H54 (cell line): ENCODE measurements at places on chromosomes 1 and 21.

GRCh38 chr1:115676498-115677181, 34.9 kb downstream of the VANGL1 start:
- DNase-seq, result no peak

DNA sequence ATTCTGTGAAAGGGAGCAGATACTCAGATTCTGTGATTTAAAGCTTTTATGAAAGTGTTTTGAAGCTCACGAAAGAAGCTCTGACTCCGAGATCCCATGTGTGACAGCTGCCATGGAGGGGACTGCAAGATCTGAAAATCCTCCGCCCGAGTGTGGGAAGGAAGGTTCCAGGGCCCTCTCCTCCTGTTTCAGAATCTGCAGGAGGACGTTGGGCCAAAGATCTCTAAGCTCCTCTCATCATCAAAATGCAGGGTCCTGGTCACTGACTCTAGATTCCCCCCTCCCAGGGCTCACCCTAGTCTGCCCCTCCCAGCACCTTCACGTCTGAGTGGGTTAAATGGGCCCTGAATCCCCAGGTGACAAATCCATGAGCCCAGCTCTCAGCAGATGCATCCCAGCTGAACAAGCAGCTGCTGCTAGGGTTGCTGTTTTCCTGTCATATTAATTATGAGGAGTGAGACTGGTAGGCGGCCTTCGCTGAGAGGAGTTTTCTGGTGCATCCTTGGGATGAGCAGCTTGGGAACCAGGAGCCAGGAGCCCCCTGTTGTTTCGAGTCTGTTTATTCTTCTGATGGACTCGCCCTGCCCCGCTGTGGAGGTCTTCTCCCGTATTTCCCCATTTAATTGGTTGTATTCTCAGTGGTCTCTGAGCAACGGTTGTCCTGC, 402.0 kb downstream of the MATN1 start:
- no peak for DNase-seq

DNA sequence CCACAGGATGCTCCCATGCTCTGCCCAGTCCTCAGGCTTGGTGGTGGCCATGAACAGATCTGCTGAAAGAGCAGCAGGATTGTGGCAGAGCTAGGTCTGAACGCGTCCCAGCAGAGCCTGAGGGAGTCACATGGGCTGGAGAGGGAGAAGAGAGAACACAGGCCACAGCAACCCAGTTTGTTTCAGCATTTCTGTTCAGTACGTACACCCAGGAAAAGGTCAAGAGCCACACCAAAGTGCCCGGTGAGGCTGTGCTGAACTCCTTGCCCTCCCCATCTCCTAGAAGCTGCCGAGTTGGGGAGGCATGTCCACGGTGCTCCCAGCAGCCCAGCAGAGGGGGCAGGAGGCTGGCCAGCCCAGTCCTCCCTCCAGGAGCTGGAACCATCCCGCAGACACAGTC, 5.5 kb downstream of the PKP1 start:
- no peak for DNase-seq

DNA sequence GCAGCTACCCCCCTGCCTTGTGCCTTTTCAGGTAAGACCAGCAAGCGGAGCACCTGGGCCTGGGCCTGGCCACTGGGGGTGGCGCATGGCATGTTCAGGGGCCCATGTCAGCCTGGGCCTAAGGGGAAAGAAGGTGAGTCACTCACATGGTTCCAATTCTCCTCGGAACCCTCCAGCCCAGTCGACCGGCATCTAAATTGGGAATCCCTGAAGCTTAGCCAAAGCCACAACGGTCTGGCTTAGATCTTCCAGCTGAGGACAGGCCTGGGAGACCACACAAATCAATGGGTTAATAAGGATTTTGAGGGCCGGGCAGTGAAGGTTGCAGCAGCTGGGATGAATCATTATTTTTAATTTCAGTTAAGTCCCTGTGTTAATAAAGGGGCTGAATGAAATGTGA, 145.1 kb upstream of the SMYD2 start:
- DNase-seq, result no peak

DNA sequence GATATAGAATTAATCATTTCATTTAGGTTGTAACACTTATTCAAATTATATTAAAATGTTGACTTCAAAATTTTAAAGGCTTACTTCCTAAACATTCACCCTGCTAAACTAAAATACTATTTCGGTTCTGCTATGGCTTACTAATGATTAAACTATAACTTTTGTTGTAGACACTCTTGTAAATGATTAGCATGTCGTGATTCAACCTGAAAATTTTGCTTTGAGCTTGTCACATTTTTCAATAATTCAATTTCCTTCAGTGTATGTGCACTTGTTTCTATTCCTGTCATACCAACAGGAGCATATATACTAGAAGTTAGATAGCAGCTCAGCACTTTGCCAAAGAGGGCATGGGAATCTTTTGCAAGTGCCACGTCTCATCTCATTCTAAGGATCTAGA, 1018.8 kb downstream of the AMY1C start:
- no peak for DNase-seq

- DNase-seq, result peak; percentile 60
Observed at GRCh38 chr1:24725209-24725651, 20.0 kb upstream of the CLIC4 start.

DNA sequence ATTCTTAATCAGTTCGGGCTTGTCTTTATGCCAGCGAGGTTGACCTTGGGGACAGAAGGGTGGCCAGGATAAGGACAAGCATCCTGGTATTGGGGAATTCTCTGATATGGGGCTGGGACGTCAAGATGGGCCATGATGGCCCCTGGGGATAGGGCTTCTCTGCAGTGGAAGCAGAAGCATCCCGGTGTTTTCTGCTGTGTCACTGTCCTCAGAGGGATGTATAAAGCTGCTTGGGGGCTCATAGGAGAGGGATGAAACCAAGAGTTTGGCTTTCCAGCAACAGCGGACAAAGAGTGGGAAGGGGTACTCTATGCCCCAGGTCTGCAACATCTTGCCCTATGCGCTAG, 1.4 kb upstream of the ATP1B1 start:
- no peak for DNase-seq
